ENCODE measurements at places on chromosomes 1 and 21.

DNA sequence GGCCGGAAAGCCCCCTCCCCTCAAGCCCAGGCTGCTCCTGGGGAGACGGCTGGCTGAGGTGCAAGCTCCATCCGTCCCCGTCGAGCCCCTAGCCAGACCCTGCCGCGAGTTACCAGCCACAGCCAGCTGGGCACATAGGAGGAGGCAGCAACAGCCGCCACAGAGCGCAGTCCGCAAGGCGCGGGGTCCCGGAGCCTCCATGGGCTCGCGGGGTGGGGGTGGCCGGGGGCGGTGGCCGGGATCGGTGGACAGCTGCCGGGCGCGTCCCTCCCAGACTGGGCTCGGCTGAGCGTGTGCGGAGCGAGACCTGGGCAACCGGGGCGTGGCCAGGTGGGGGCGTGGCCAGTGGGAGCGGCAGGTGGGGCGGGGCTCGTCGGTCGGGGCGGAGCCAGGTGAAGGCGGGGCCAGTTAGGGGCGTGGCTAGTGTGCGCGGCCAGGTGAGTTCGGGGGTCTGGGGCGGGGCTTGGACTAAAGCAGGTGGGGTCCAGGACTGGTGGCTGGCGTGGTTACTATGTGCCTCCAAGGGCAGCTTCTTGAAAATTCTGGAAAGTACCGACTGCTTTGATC is at the start of gene CD164L2:
CD164L2 (minus strand) TSS at position 295 of the 567 bp plus-strand sequence; CDS start at position 201, 94 bp downstream.
- peak; percentile 36 for DNase-seq

DNA sequence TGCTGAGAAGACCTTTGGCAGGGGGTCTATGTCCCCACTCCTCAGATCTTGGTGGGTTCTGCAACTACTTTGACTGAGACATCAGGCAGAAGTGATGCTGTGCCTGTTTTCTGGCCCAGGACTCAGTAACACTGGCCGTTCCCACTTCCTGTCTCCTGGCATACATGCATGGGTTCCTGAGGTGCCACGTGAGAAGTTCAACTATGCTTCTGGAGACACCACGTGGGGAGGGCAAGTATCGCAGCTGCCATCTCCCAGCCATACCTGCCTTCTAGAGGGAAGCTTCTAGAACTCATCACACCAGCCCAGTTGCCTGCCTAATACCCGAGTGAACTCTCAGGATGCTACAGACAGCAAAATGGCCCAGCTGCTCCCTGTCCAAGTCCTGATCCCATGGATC is 65.8 kb downstream of the TRABD2B start:
- DNase-seq, result no peak

- DNase-seq, result no peak
Measured at GRCh38 chr1:35567947-35568558, 5.1 kb upstream of the TFAP2E start.

DNA sequence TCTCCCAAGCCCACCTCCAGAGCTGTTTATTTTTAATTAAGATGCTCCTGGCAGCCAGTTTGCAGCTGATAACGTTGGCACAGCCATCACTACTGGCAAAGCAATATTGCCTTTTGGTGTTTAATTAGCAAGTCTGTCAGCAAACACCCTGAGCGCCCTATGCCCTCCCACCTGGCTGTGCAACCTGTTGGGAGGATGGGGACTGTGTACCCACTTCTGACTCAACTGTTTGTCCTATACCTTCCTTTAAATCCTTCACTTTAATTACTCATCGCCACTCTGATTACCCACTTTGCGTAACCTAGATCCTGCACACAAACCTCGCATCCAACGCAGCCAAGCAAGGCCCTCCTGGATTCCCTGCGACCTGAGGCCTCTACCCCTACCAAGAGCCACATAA is 67.1 kb downstream of the BCAR3 start:
- DNase-seq, result no peak

GRCh38 chr1:204398197-204399125 is 13.2 kb downstream of the PPP1R15B start:
- DNase-seq, result peak; percentile 15

DNA sequence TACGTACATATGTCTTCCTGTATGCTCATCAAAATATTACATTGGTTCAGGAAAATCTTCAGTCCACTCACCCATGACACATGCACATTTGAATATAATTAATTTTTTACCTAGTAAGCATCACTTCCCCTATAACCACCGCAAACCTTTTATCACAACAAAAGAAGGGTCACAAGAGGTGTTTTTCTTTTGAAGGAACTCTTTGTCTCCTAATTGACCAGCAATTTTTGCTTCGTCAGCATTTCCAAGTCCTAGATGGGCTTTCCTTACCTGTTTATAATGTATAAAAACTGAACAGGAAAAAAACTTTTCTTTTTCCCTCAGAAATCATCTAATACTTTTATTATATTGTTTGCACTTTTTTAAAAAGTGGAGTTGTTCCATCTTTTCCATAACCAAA is 631.3 kb downstream of the PLA2G4A start:
- no peak for DNase-seq

DNA sequence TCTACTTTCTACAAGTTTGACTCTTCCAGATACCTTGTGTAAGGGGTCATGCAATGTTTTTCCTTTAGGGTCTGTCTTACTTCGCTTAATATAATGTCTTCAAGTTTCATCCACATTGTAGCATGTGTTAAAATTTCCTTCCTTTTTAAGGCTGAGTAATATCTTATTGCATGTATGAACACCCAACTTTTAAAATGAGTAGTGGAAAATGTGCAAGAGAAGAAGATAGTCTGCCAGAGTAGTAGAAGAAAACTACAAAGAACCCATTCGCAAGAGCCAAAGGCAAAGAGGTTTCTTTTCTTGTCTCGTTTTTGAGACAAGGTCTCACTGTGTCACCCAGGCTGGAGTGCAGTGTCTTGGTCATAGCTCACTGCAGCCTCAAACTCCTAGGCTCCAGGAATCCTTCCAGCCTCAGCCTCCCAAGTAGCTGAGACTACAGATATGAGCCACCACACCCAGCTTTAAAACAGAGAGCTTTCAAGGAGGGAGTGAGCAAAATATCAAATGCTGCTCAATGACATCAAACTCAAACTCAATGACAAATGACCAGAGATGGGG is 9.4 kb downstream of the IL23R start:
- DNase-seq, result no peak

- no peak for DNase-seq
Measured at GRCh38 chr1:20109223-20109856, 10.0 kb downstream of the PLA2G2D start.

- no peak for DNase-seq
Measured at GRCh38 chr1:240876071-240876470, 264.1 kb upstream of the GREM2 start.

DNA sequence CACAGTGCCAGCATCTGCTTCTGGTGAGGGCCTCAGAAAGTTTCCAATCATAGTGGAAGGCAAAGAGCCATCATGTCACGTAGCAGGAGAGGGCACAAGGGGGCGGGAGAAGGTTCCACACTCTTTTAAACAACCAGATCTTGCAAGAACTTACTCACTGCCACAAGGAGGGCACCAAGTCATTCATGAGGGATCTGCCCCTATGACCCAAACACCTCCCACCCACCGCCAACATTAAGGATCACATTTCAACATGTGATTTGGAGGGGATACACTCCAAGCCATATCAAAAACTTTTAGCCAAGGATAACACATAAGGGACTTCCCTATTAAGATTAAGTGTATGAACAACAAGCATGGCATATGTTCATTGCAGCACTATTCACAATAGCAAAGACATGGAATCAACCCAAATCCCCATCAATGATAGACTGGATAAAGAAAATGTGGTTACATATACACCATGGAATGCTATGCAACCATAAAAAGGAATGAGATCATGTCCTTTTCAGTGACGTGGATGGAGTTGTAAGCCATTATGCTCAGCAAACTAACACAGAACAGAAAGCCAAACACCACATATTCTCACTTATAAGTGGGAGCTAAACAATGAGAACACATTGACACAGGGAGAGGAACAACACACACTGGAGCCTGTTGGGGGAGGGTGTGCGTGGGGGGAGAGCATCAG is 19.9 kb upstream of the SLC35F3 start:
- no peak for DNase-seq

GRCh38 chr1:46489638-46490405 is at the start of gene DMBX1:
Gene DMBX1 (plus strand): TSS chr1:46489836. CDS start chr1:46507011, 17,175 bp downstream.
- peak; percentile 27 for DNase-seq

- no peak for DNase-seq
Measured at GRCh38 chr21:38486706-38487105, 11.6 kb downstream of the ERG start.

DNA sequence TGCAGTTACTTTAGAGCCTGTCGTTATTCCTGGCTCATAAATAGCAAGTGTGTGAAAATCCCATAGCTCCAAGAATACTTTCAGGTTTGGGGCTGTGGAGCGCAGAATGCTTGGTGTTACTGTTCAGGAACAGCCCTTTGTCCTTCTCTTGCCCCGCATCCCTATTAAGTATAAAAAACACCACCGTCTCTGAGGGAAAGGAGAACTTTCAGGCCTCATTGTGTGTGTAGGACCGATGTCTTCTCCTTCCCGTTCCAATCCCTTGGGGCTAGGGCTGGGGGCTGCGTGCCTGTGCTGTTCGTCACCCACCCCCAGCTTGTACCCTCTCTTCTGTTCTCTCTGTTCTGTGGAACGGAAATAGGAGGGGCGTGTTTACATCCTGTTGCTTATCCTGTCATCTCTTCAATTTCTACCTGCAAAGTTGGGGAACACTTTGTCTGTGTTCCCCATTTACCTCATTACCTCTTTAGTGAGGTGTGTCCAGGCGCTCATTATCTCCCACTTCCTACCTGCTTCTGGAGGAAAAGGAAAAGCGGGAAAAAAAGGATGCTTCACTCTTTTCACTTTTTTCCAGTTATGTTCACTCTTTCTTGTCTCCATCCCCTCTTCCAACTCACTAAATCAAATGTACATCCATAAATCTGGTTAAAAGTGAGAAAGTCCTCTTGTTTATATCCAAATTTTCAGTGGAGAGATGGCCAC is 788 bp upstream of the TXNIP start:
- DNase-seq, result peak; percentile 56

Measured in stimulated activated naive CD4-positive, alpha-beta T cell treated with Interleukin-2 at 50 U/mL for 16 hours (primary cell).